ENCODE measurements at places on chromosomes 5 and 9. TPM values are rescaled to one million over a fixed set of nuclear protein-coding genes. Genes with fewer than 3 reads are reported as not detected.

Gene TPPP
- 39.7 TPM for total RNA-seq

DNA sequence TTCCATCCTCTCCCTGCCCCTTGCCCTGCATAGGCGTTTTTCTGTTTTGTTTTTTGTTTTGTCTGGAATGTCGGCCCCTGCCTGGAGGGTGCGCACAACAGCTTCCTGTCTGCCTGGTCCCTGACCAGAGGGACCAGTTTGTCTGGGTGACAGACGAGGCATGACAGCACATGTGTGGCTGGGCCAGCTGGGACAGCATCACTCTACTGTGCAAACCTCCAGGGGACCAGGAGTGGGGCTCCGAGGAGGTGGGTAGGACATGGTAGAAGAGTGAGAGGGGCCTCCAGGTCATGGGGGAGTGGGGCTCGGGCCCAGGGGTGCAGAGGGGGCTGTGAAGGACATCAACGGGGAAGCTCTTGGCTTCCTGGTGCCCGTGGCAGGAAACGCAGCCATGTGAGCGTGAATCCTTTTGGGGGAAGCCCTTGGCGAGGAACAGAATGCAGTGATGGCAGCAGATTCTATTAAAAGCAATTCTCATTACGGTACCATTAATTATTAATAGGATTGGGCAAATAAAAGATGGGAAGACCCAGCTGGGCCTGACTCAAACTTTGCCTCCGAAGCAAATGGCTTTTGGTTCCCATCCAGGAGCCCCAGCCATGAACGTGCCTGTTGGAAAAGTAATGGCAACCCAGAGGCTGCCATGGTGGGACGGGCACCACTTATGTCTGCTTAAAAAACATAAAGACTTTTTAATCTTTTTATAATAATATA, 184.4 kb upstream of the IER5L start:
- peak; percentile 13 for DNase-seq

Gene HMMR
- total RNA-seq = 0.54 TPM

GRCh38 chr5:36392186-36392585, 90.5 kb upstream of the RANBP3L start:
- DNase-seq = no peak

GRCh38 chr5:174324680-174325079, 279.2 kb downstream of the NSG2 start:
- no peak for DNase-seq

Gene PDCD1LG2
- total RNA-seq = 2.4 TPM

GRCh38 chr9:15873573-15874177, 320.8 kb downstream of the CCDC171 start:
- DNase-seq = no peak

Gene IQGAP2
- 4.2 TPM for total RNA-seq

GRCh38 chr9:127714020-127714750, 1.3 kb downstream of the PTRH1 start:
- DNase-seq = no peak

Gene CDO1
- 9.2 TPM for total RNA-seq

GRCh38 chr9:6973762-6974161, 216.0 kb downstream of the KDM4C start:
- no peak for DNase-seq

Gene SERF1B
- total RNA-seq = 28.5 TPM

- DNase-seq = no peak
Measured at GRCh38 chr5:122385286-122385685, 73.2 kb downstream of the SNCAIP start.

DNA sequence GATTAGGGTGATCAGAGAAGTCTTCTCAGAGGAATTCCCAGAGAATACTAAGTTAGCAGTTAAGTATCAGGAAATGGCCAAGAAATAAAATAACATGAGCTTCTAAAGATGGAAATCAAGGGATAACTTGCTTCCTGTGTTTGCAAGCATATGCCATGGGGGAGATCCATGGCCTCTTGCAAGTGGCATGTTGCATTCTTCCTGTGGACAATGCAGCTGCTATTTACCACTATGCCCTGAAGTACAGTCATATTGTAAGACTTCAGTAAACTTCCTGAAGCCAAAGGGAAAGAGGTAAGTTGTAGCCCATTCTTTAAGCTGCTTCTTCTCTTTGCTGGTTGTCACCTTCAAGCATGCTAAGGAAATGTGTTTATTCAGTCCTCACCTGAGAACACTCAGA, 154.7 kb upstream of the RUSC2 start:
- no peak for DNase-seq

DNA sequence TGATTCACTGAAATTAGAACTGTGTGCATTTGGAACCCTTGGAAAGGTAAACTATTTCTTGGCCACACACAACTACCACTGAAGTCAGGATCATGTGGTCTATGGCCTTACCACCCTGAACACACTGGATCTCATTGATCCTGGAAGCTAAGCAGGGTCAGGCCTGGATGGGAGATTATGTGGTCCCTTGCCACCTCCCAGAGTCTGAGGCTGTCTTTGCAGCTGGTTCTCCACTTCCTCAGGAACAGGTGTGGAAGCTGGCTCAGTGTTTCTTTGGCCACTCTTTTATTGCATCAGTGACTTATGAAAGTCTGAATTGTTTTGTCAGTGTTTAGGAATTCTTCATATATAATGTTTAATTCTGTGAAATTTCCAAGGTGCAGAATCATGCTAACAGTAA, 89.2 kb downstream of the TEK start:
- no peak for DNase-seq

DNA sequence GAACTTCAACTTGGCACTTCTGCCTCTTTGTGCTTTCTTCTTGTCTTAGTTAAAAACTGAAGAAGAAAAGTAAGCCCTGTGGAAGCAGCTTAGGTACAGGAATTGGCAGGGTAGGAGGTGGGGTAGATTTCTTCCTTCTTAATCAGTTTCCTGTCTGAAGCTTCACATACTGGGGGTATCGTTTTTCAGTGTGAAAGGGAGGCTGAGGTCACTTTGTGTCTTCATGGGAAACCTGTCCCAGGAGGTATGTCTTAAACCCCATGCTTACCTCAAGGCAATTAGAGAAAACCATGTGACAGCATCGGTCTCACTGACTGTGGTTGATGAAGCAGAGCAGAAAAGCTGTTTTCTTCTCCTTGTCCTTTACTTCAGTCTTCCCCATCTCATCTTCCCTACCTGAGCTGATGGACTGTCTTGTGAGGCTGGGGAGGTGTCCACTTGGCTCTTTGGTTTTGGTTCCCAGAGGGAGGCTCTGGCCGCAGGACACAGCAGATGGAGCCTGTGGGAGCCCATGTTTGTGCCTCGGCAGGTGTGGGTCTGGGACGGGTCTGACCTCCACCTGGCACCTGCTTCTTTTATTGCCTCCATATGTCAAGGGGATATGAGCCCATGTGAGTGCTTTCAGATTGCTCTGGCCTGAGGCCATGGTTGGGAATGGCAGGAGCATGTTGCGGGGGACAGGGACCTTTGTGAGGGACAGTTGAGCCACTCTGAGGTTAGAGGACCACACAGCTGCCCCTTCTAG, 47.0 kb downstream of the SH3GL2 start:
- DNase-seq = no peak

Gene ITK
- total RNA-seq = 0.13 TPM

Gene HRCT1
- 7.4 TPM for total RNA-seq

Gene SPATA31A3
- not detected for total RNA-seq

DNA sequence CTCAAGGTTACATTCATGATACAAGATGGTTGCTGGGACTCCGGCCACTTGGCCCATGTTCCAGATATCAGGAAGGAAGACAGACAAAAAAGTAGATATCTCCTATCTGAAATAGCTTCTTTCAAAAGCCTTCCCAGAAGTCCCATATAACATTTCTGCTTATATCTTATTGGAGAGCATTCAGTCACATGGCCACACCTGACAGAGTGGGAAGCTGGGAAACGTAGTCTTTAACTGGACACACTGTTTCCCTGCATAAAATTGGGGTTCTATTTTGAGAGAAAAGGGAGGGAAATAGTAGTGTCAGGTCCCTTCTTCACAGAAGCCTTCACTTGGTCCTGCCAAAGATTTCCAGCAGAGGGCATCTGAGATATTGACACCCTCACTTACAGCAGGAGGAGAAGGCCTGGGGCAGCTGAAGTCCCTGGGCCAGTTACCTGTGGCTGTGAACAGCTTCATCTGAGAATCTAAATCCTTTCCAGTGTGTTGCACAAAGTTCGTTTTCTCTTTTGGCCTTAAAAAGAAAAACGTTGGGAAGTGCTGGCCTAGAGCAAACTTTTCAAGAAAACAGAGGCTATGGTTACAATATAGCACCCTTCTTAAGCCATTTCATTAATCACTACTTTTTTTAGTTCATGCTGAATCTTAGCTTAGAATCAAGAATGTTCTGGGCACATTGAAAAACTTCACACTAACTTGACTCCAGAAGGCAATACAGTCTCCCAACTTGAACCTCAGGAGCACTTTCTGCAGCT, 33.5 kb downstream of the SPEF2 start:
- no peak for DNase-seq

DNA sequence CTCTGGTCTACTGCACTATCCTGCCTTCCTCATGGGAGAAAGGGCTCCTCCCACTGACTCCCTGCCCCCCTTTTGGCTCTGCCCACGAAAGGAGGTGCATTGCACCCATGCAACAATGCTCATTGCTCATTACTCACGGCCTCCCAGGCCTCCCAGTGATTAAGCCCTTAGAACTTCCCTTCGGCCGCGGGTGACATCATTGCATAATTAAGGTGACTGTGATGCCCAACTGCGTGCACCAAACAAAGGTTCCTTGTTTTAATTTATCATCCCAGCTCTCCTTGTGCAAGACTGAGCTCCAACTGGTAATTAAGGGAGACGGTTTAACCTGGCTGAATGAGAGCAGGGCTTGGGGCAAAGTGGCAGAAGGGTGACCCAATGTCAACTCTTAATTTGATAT, 180.4 kb downstream of the GAS1 start:
- peak; percentile 49 for DNase-seq

DNA sequence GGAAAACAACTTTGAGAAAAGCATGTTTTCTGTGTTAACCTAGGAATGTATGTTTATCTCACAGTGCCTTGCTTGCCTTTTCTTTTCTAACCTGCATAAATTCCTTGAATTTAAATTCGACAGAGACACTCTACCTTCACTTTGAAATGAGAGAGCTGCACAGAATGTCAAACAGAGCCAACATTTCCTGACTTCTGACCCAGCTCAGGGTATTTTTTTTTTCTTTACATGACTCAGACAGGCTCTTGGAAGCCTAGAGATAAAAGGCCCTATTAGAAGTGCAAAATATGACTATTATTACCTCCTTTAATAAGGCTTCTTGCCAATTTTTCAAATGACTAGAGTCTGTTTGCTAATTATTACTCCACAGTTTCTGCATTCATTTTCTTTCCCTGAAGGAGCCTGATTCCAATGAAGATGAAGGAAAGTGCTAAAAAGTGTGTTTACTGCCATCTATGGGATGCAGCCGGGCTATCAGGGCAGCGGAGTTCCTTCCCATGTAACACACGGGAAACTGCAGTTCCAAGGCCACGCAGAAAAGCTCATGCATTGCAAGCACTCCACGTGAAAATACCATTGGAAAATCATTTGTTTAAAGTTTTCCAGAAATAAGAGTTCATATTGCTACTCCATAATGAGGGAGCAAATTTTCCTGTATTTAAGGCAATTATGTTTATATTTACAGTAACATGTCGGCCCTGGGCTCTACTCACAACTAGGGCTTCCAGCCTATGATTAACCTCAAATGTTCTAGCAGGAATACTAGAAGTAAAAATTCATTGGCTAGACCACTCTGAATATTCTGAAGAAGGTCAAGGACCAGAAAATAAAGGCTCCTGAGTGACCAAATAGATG, 485.6 kb downstream of the ZSWIM6 start:
- peak; percentile 53 for DNase-seq

Gene ENHO
- total RNA-seq = 0.48 TPM

GRCh38 chr9:33860200-33860871, 43.4 kb downstream of the UBE2R2 start:
- no peak for DNase-seq

- no peak for DNase-seq
Measured at GRCh38 chr5:163460562-163461171, at the start of gene HMMR. TSS of gene HMMR (plus strand) at chr5:163460632. CDS start at chr5:163460693, 61 bp downstream.

DNA sequence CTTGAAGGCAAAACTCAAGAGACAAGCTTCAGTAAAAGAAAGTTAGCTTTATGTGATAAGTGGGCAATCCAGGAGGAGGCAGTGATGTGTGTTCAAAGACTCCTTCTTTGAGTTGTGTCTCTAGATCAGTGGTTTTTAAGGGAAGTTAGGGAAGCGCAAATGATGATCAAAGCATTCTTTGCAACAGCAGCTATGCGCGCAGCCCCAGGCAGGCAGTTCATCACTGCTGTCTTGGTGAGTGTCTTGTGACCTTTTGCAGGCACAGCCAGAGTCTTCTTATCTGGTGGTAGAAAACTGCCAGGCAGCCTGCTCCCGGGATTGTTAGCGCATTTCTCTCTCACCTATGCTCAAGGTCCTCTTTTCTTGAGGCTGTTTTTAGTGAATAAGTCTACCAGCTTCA, 40.3 kb upstream of the CLK4 start:
- DNase-seq = no peak

GRCh38 chr5:135930029-135930948, 24.5 kb downstream of the LECT2 start:
- no peak for DNase-seq

Gene MCTP1
- 7.1 TPM for total RNA-seq

Gene RPL7A
- total RNA-seq = 834 TPM
